Activated T-cell treated with anti-CD3 and anti-CD28 coated beads for 1 hour (primary cell): ENCODE measurements at places on chromosomes 13 and 19.

- DNase-seq = no peak
Measured at GRCh38 chr13:32881074-32881776, 135.0 kb upstream of the KL start.

GRCh38 chr13:79477968-79478367 lies 3.0 kb upstream of the NDFIP2 start:
- DNase-seq = no peak

GRCh38 chr13:30618930-30619279 lies 1.2 kb downstream of the USPL1 start:
- no peak for DNase-seq

GRCh38 chr13:113506025-113506685 lies 15.6 kb upstream of the DCUN1D2 start:
- DNase-seq = no peak

GRCh38 chr13:42355491-42356183 lies 83.7 kb downstream of the AKAP11 start:
- DNase-seq = no peak
